Esophagus squamous epithelium (tissue), 5 donors: ENCODE measurements at places on chromosomes 6 and 20.

DNA sequence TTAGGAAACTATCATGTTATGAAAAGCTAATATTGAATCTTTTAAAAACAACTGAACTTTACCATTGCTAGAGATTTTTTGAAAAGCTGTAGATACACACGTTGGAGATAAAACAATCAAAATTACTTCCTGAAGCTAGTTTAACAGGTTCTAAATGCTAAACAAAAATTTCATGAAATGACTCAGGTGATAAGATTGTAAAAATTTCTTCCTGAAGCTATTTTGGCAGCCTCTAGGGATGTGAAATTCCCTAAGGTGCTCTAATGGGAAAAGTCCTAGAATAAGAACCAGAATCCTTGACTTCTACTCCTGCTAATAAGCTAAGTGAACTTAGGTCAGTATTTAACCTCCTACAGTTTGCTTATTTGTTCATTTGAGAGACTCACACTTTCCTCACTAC lies 8.5 kb downstream of the GCM2 start:
- no peaks in the 10 kb centered on the region for H3K36me3 ChIP-seq
- H3K27ac ChIP-seq = no peak overlapping the region
- H3K27me3 ChIP-seq = no peaks in the 10 kb centered on the region
- H3K4me1 ChIP-seq = no peaks in the 10 kb centered on the region
- no peak for DNase-seq
- H3K4me3 ChIP-seq = no peak overlapping the region

DNA sequence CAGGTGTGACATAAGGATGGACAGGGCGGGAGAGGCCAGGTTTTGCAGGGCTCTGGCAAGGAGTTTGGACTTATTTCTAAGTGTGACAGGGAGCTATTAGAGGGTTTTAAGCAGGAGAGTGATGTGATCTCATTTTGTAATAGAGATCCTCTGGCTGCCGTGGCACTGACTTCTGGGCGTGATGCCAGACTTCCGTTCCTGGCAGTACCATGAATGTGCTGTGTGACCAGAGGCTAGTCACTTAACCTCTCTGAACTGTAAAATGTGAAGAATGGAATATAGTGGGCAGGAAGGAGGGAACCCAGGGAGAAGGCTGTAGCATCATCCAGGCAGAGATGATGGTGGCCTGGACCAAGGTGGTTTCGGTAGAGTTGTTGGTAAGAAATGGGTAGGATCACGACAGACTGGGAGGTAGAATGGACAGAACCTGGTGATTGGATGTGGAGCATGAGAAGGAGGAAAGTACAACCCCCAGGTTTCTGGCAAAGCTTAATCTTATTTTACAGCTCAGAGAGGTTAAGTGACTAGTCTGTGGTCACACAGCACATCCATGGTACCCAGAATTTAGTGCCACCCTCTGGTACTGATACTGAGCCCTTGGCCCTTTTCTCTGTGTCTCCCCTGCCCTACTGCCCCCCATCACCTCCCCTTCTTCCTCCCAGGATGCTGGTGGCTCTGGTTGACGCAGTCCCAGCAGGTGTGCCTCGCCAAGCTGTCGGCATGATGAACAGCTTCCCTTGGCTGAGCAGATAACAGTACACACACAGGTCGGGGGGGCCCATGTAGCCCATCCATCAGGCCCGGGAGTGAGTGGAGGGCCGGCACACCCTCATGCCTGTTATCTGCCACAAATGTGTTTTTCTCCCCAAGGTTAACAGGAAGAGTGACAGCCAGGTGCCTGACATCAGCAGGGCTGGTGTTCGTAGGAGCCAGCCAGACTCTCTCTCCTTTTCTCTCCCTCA lies 52.9 kb upstream of the CTNNBL1 start:
- DNase-seq = no peak
- peaks cover 3% of the 10 kb centered on the region for H3K27me3 ChIP-seq
- no peaks in the 10 kb centered on the region for H3K36me3 ChIP-seq
- H3K27ac ChIP-seq = no peak overlapping the region

DNA sequence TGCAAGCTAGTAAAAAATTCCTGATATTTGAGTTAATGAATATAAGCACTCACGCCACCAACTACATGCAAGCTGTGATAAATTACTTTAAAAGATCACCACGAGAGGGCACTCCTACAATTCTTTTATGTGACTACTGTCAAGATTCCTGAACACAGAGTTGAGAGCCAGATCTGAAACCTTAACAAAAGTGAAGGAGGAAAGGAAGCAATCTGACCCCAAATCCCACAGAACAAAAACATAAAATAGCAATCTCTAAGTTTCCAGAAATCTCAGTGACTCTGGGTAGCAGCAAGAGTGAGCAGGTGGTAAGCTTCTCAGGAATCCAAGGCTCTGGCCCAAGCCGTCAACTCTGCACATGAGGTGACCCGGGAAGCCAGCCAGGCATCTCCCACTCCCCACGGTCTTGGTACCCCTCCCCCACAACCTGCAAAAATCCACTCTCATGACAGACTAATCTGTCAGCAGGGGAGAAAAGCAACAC lies 55.1 kb downstream of the STAU1 start:
- no peak for DNase-seq
- peak overlapping the region; percentile 8 for H3K27ac ChIP-seq
- no peak overlapping the region for H3K4me3 ChIP-seq
- peaks cover 82% of the 10 kb centered on the region for H3K36me3 ChIP-seq
- H3K27me3 ChIP-seq = no peaks in the 10 kb centered on the region

DNA sequence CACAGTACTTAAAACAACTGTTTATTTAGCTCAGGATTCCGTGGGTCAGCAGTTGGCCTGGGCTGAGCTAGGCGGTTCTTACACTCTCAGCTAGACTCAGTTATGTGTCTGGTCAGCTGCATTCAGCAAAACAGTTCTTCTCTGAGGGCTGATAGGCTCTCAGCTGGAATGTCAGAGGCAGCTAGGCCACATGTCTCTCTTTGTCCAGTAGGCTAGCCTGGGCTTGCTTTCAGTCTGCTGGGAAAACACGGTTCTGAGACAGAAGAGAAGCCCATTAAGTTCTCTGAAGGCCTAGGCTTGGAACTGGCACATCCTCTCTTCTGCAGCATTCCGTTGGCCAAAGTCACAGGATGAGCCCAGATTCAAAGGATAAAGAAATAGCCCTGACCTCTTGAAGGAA lies 65.6 kb downstream of the TULP4 start:
- H3K27ac ChIP-seq = no peak overlapping the region
- H3K4me3 ChIP-seq = no peak overlapping the region
- H3K27me3 ChIP-seq = no peaks in the 10 kb centered on the region
- DNase-seq = no peak
- H3K4me1 ChIP-seq = peaks cover 8% of the 10 kb centered on the region

- H3K4me1 ChIP-seq = no peaks in the 10 kb centered on the region
- no peaks in the 10 kb centered on the region for H3K27me3 ChIP-seq
- no peaks in the 10 kb centered on the region for H3K36me3 ChIP-seq
- no peak for DNase-seq
Observed at GRCh38 chr6:120493505-120493904, 840.8 kb downstream of the TBC1D32 start.

GRCh38 chr20:3045042-3045815 lies 623 bp upstream of the MRPS26 start:
- no peaks in the 10 kb centered on the region for H3K27me3 ChIP-seq
- H3K4me3 ChIP-seq = peak overlapping the region; percentile 95
- peaks cover 37% of the 10 kb centered on the region for H3K36me3 ChIP-seq
- peak overlapping the region; percentile 83 for H3K27ac ChIP-seq
- DNase-seq = peak; percentile 44
- peaks cover 6% of the 10 kb centered on the region for H3K4me1 ChIP-seq

- no peaks in the 10 kb centered on the region for H3K4me1 ChIP-seq
- H3K36me3 ChIP-seq = no peaks in the 10 kb centered on the region
- H3K27ac ChIP-seq = no peak within 1 kb of the TSS
Observed at GRCh38 chr6:146598772-146599405, at the start of gene ADGB. Gene ADGB, plus strand, starts transcription at chr6:146598972. Its CDS starts 69 bp downstream, at chr6:146599041.

GRCh38 chr6:32894085-32895005 lies 40.4 kb downstream of the PSMB9 start:
- no peaks in the 10 kb centered on the region for H3K27me3 ChIP-seq
- peak overlapping the region; percentile 64 for H3K4me3 ChIP-seq
- H3K4me1 ChIP-seq = peaks cover 24% of the 10 kb centered on the region

GRCh38 chr20:49361862-49362660 lies 84.2 kb upstream of the ZNFX1 start:
- no peaks in the 10 kb centered on the region for H3K27me3 ChIP-seq
- no peaks in the 10 kb centered on the region for H3K36me3 ChIP-seq
- H3K4me3 ChIP-seq = no peak overlapping the region

DNA sequence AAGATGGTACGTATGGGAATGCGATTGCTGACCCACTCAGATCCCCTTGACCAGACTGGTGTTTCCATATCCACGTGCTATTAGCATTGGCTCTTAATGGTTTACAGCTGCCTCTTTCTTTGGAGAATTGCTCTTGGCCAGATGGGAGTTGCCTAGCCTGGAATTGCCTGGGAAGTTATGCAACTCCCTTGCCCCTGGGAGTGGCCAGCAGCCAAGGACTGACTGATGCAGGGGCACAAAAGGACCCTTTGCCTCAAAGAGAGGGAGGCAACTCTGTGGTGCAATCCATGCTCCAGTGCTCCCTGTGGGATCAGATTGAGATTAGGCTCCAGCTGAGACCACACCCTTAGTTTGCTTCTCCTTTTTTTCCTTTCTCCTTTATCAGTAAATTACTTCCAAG lies 203.5 kb upstream of the JAG1 start:
- H3K27ac ChIP-seq = peak overlapping the region; percentile 70
- no peaks in the 10 kb centered on the region for H3K36me3 ChIP-seq
- H3K4me1 ChIP-seq = peaks cover 11% of the 10 kb centered on the region
- H3K27me3 ChIP-seq = no peaks in the 10 kb centered on the region
- H3K4me3 ChIP-seq = no peak overlapping the region

DNA sequence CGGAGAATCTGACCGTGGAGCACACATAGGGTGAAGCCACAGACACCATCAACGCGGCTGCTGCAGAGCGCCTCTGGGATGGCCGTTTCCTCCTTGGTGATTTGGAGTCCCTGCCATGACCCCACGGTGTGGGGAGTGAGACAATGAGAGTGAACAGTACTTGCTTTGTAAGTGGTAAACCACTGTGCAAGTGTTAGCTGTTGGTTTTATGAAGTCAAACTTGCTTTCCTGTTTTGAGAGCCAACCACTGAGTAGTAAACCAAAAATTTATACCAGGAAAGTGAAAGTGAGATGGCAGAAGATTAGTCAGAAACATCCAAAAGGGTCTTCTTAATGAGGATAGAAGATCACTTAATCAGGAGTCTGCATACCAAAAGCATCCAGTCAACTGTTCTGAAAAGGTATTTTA lies 160.7 kb downstream of the FOXC1 start:
- DNase-seq = no peak
- H3K4me1 ChIP-seq = peaks cover 35% of the 10 kb centered on the region
- H3K36me3 ChIP-seq = no peaks in the 10 kb centered on the region
- H3K27ac ChIP-seq = no peak overlapping the region
- H3K27me3 ChIP-seq = no peaks in the 10 kb centered on the region

GRCh38 chr20:2093883-2094282 lies 7.7 kb upstream of the STK35 start:
- H3K27ac ChIP-seq = no peak overlapping the region
- H3K27me3 ChIP-seq = peaks cover 54% of the 10 kb centered on the region
- no peaks in the 10 kb centered on the region for H3K4me1 ChIP-seq

DNA sequence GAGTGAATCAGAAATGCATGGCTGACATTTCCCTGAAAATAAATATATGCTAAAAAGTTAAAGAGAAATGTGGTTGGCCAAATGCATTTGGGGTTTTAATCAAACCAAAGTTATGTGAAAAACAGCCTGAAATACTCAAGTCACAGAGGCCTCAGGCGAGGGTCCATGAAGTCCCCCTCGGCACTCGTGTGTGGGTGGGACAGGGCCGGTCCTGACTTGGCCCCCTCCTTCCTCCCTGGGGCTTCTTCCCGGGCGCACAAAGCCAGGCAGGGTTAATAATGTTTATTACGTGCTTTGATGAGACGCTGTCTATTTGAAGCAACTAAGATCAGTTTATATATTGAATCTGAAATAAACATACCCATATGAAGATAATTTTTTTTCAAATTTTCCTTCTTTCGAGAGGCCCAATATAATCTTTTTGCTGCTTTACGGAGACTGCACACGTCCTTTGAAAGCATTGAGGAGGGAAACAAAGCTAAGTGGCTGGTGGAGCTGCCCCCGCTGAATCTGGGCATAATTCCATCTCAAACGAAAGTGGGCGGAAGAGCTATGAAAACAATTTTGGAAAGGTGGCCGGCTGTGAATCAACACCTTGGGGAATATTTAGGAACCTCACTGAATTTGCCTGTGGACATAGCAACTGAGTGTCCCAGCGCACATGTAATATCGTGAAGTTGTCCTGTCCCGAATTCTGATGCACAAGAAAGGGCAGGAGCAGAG lies 55.8 kb upstream of the SMOC2 start:
- no peaks in the 10 kb centered on the region for H3K36me3 ChIP-seq
- H3K4me3 ChIP-seq = no peak overlapping the region
- peaks cover 8% of the 10 kb centered on the region for H3K27me3 ChIP-seq
- no peak for DNase-seq
- no peaks in the 10 kb centered on the region for H3K4me1 ChIP-seq
- no peak overlapping the region for H3K27ac ChIP-seq

DNA sequence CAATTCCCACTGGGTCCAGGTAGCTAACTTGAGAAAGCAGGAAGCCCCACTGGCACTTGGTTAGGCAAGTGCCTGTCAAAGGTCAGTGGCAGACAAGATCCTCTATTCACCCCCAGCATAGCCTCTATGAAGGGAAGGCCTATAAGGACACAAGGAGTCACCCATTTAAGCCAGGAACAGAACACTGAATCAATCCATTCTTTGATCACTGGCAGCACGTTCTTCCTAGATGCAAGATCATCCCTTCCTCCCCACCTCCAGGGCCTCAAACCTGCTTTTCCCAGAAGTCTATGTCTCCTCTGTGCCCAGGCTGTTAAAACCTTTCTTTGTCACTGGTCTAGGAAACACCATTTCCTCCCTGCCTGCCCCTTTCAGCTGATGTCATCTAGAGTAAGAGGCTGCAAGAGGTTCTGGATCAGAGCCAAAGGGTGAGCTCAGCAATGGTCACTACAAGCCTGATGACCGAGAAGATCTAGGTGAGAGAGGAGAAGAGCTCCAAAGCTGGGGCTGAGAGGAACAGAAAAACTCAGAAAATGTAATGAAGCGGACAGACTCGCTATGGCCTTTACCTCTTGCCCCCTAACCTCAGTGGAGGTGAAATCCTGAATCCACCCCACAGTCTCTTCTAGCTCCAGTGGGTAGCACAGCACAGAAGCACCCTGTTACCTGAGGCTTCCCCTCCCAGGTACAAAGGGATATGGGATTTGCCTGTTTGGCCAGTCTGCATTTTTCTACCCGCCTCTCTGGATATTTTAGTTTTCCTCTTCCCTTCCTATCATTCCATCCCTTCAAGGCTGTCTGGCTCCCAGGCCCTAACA lies 1.8 kb downstream of the GTPBP2 start:
- peak overlapping the region; percentile 98 for H3K27ac ChIP-seq
- no peak overlapping the region for H3K4me3 ChIP-seq
- peaks cover 46% of the 10 kb centered on the region for H3K36me3 ChIP-seq
- H3K4me1 ChIP-seq = peaks cover 39% of the 10 kb centered on the region
- no peaks in the 10 kb centered on the region for H3K27me3 ChIP-seq

DNA sequence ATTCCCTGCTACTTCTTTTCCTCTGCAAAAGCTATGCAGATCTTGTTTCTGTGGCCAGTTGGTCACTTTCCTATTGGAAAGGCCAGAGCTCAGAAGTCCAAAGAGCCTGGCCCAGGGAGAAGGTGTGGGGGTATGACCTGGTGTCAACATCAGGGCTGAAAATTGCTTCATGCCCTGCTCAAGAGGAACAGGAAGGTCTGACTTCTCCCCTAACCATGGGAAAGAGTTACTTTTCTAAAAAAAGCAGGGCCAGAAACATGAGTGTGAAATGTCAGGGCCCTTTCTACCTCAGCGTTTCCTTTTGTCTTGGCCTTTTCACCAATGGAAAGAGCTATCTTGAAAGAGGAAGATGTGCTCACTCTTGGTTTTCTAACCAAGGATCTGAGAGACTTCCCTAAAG lies 117.4 kb downstream of the MAFB start:
- H3K36me3 ChIP-seq = no peaks in the 10 kb centered on the region
- H3K4me1 ChIP-seq = no peaks in the 10 kb centered on the region
- H3K27me3 ChIP-seq = no peaks in the 10 kb centered on the region
